Fibroblast of lung (primary cell): ENCODE measurements at places on chromosomes 5 and 9. TPM values are rescaled to one million over a fixed set of nuclear protein-coding genes. Genes with fewer than 3 reads are reported as not detected.

GRCh38 chr9:110047232-110047954, 160.6 kb downstream of the C9orf152 start:
- DNase-seq: no peak

GRCh38 chr5:122141751-122142150, 12.4 kb downstream of the ZNF474 start:
- DNase-seq: no peak

GRCh38 chr5:165282491-165282890, 1777.1 kb downstream of the MAT2B start:
- DNase-seq: no peak

GRCh38 chr5:72448368-72448767, 58.8 kb downstream of the ZNF366 start:
- DNase-seq: no peak

The IL9 gene
- total RNA-seq: not detected in 2 replicates

The PIP5K1B gene
- under 0.01 TPM in 2 replicates for total RNA-seq

The PCA3 gene
- not detected in 2 replicates for total RNA-seq

The MLANA gene
- total RNA-seq: not detected in 2 replicates

GRCh38 chr9:91900055-91900796, 49.8 kb downstream of the ROR2 start:
- DNase-seq: no peak

GRCh38 chr5:141585594-141585993, 33.2 kb downstream of the DIAPH1 start:
- no peak for DNase-seq

The SLC36A3 gene
- not detected in 2 replicates for total RNA-seq

DNA sequence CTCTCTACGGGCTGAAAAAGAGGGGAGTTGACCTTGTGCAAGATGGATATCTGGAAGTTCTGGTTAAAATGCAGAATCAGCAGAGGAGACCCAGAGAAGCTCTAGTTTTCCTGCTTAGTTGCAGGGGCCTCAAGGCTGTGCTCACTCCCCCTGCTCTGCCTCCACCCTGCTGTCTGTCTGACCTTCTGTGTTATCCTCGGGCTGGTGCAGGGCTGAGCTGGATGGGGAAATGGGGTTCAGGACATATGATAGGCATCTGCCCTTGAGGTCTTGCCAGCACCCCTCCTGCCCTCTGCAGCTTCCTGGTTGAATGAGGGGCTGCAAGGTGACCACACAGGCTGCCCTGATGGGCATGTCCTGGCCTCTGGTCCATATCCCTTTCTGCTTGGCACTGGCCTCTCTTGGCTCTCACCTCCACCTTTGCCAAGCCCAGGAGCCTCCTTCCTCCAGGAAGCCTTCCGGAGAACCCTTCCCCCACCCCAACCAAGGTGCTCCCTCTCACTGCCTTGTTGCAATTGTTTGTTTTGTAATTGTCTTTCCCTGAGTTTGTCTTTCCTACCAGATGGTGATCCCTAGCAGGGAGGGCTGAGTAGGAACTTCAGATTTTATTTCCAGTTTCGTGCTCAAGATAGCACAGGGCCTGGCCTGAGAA, 1.3 kb downstream of the TMEM268 start:
- no peak for DNase-seq

GRCh38 chr5:115947260-115947659, 15.0 kb upstream of the LVRN start:
- DNase-seq: peak; percentile 36

DNA sequence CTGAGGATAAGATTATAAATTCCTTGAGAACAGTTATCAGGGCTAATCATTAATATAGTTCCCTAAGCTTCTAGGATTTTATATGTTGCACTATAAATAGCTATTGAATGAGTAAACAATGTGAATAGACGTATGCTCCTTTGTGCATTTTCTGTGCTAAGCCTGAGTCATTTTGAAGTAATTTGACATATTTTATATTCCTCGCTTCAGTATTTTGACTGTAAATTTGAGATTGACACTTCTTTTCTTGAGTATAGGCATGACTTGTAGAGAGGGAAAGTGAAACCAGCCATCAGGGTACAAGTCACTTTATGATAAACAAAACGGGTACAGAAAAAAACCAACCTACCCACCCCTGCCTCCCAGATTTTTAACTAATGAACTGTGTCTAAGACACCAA, 367.7 kb upstream of the PRR16 start:
- DNase-seq: peak; percentile 63

The TMEM215 gene
- not detected in 2 replicates for total RNA-seq

The ALG2 gene
- total RNA-seq: 37.8 and 41.6 TPM in 2 replicates

DNA sequence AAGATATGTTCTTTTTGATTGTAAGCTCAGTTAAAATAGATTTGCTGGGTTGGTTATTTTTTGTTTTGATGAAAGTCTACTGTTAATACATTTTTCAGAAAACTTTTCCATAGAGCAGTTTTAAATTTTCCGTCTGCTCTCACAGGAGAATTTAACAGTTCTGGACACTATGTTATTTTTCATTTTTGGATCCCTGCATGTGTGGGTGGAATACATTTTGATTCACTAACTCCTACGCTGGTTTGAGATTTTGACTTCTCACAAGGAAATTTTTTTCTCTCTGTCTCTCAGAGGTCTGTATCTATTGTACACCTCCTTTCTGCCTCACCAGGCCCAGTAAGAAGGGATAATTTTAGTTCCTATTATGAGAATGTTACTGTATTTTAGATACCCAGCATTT, 502.4 kb downstream of the CDH10 start:
- no peak for DNase-seq

DNA sequence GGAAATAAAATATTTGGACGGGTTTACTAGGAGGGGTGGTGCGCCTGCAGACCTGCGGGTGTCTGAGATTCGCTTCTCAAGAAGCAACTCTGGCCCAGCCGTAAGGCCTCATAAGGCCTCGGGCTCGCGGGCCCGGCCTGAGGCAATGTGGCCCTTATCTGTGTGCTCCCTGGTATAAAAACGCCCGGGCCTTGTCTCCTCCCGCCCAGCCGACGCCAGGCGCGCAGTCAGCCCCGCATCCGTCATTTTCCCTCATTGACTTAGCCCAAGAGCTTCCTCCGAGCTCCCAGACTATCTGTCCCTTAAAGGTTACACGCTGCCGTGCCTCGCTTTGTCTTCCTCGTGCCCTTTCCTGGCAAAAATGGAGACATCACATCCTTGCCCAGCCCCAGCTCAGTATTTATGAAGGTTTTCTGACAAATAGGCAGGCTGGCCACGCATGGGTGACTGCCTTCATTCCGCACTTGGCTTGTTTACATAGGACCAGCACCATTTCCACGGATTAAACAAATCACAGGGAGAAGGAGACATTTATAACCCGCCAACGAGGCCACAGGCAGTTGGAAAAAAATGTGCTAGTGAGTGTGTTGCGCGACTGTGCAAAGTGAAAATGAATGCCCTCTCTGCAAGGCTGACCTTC, 74.5 kb upstream of the TBCA start:
- no peak for DNase-seq

DNA sequence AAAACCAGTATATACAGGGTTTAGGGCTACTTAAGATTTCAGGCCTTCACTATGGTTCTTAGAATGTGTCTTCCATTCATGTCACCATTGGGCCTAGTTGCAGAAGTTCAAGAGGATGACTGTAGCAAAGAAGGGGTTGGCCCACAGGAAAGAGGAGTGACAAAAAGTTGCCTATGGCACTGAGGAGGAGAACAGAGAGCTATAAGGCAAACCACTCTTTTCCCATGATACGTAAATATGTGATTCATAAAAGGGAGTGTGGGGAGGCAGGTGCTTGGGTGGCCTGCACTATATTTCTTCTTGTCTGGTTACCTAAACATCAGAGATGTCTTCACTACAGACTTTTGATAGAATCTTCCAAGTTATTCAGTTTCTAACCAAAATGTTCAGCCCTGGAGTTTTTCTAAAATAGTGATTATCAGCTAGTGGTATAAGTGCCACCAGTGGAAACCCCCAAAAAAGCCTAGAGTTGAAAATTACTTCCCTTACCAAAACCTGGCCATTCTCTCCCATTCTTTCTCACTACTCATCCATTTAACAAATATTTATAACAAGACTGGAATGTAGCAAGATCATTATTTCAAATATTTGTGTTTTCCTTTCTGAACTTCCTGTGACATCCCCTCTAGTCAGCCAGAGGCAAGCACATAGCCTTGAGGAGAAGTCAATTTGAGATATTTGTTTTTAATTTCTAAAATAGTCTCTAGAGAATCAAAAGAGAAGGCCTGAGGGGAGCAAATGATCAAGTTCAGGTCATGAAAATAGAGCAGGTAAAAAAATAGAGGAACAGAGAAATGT, 367.4 kb downstream of the EFNA5 start:
- DNase-seq: no peak
